T-helper 2 cell (primary cell): ENCODE measurements at places on chromosomes 3 and 15.

- no peak for DNase-seq
Observed at GRCh38 chr3:49020330-49021212, 1.4 kb upstream of the NDUFAF3 start.

GRCh38 chr15:77035999-77036471, 34.9 kb downstream of the TSPAN3 start:
- DNase-seq, result no peak

GRCh38 chr3:42502429-42503250, at the start of gene VIPR1:
Gene VIPR1 (plus strand): TSS chr3:42502643. CDS start chr3:42502736, 93 bp downstream.
- peak; percentile 89 for DNase-seq

DNA sequence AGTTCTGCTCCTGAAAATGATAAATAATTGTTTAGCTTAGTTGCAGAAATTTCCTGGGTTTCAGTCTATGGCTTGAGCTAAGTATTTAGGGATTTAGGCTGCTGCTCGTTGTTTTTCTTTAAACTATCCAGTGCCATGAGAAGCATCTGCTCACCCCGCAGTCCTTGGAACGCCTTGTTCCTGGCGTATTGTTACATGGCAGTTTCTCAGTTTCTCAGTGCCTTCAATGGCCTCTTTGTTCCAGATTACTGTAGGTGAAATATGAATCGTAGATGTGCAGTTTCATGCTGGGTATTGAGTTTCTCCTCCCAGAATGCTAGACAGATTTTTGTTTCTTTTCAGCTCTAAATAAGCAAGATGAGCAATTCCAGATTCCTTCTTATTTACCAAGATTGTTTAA, 269.5 kb upstream of the GBE1 start:
- DNase-seq, result no peak

DNA sequence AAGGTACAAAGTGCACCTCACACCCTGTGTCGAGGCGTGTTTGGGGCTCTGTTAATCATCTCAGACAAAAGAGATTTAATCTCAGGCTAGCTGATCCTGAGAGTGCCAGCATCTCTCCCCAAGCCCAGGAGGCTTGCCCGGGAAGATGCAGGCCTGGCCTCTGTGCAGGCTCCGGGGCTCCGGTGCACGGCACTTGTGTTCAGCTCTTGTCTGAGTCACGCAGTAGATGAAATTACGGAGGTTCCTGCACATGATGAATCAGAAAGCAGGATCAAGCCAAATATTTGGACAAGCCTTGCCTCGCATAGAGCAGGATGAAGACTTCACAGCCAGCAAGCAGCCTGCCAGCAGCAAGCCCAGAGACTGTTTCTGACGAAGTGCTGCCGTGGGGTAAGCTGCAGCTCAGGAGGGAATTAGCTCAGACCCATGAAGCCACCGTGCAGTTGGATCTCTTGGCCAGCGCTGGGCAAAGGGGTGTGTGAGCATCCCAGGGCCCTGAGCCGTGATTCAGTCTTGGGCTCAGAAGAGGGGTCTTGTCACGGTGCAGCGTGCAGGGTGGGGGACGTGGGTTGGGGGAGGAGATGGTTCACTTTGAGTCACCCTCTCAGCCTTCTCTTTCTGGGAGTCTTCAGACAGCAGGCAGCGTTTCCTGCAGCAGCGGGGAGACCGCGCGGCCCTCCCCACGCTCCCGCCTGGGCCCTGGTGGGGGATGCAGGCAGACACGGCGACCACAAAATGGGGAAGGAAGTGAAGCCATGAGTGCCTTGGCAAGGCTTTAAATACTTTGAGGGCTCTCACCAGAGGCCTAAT, 89.2 kb upstream of the MEF2A start:
- no peak for DNase-seq

GRCh38 chr3:57709559-57709958, 16.7 kb upstream of the DENND6A start:
- no peak for DNase-seq

- no peak for DNase-seq
Observed at GRCh38 chr3:145483992-145484391, 677.0 kb downstream of the PLOD2 start.

- DNase-seq, result peak; percentile 91
Observed at GRCh38 chr15:91469632-91470567, 369.8 kb downstream of the SV2B start.

DNA sequence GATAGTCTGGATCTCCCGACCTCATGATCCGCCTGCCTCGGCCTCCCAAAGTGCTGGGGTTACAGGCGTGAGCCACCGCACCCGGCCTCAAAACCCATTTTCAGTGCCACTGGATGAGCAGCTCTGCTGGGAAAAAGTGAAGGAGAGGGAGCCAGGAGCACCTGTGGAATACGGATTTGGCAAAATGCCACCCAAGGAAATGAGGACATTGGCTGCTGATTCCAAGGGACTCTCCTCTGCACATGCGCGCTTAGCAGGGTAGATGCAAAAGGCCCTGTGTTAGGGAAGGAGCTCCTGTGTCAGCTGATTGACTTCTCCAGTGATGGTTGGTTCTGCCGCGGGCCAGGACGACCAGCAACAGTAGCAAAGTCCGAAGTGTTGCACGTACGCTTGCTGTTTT, 43.4 kb upstream of the IGF1R start:
- no peak for DNase-seq

DNA sequence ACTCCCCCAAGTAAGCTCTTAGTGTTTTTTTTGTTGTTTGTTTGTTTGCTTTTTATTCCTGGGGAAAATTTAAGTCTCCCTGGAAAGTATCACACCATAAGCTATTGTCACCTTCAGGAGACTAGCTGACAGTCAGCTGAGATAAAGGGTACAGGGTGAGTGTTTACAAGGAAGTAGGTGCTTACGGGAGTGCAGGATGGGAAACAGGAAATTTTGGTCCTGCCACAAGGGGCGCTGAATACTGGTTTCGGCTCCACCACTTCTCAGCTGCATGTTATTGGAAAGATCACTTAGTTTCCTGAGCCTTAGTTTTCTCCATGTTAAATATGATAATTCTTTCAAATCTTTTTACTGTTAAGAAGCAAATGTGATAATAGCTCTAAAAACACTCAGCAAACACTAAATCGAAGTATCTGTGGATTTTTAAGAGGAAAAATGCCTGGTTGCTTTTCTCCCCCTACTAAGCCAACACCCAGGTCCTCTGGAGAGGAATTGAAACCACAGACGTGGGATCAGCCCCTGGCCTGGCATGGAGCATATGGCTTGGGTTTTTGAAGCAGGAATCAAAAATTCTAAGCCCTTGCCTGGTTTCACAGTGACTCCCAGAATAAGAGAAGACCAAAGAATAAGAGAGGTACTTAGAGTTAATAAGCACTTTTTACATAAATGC, 90.7 kb downstream of the SCN11A start:
- no peak for DNase-seq

DNA sequence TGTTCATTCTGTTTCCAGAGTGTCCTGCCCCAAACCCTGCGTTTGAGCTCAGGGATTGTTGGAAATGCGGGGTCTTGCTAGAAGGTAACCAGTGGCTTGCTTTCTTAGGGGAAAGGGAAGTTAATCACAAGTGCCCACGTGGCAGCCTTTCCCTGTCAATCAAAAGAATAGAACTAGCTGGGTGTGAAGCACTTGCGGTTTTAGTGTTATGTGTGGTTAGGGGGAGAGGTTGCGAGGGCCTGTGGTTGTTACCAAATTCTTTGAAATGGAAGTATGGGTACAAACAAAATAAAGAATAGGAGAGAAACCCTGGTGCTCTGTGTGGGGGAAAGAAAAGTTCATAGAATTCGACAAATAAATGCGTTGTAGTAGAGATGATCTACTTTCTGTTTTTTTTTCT, 67.6 kb downstream of the FNDC3B start:
- DNase-seq, result peak; percentile 11

- DNase-seq, result no peak
Observed at GRCh38 chr3:109631897-109632296, 294.6 kb upstream of the DPPA4 start.

DNA sequence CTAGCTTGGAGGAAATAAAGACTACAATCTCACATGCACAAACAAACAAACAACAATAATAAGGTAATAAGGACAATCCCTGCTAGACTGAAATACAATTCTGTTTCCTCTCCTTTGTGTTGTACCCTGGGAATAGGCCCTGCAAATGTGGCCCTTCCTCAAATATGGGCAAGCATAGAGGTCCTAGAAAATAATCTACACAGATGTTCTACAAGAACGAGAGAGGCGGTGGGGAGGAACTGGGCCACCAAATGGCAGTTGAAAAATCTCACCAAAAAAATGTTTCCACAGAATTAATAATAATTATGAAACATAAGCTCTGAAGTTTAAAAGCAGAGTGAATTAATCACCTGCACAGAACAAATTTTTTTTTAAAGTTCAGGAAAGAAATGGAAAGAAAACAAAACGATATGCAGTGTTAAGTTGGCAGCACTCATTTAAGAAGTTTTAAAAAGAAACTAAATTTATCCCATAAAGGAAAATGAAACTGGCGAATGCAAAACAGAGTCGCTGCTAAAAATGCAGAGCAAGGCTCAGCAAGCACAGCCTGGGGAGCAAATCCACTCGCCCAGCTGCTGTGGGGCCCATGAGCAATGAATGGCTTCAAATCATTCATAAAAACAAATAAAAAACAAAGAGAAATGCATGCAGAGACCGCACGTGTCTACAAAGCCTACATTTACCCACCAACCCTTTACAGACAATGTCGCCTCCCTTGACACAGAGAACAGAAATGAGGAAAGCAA, 475.4 kb downstream of the OCA2 start:
- DNase-seq, result no peak

DNA sequence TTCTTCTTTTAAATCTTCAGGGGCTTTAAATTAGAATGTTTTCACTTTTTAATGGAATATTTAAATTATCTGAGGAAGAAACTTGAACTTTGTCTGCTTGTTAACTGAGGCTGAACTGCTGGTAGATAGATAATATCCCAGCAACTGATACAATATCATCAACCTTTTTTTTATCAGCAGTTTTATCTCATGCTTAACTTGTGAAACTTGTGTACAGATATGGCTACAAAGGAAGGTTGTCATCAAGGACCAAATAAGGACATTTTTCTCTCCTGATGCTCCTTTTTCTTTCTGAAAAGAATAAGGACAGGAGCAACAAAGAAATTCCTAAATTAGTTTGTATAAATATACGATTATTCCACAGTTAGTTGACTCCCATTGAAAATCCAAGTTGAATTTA, 66.4 kb upstream of the KBTBD8 start:
- DNase-seq, result no peak

DNA sequence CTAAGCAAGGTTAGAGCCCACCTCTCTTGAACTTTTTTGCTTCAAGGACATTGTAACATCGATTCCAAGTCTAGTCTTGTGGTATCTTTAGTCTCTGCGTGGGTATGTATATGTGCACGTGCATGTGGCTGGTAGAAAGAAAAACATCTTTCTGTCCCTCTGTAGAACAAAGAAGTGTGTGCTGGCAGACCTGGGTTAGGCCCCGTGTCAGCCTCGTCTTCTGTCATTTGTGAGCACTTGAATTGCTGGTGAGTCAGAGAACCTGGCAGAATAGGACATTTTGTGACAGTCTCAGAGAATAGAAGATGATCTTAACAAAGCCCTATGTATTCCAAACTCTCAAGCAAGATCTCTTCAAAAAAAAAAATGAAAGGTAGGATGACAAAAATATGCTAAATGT, 102.2 kb upstream of the ATP10A start:
- no peak for DNase-seq

DNA sequence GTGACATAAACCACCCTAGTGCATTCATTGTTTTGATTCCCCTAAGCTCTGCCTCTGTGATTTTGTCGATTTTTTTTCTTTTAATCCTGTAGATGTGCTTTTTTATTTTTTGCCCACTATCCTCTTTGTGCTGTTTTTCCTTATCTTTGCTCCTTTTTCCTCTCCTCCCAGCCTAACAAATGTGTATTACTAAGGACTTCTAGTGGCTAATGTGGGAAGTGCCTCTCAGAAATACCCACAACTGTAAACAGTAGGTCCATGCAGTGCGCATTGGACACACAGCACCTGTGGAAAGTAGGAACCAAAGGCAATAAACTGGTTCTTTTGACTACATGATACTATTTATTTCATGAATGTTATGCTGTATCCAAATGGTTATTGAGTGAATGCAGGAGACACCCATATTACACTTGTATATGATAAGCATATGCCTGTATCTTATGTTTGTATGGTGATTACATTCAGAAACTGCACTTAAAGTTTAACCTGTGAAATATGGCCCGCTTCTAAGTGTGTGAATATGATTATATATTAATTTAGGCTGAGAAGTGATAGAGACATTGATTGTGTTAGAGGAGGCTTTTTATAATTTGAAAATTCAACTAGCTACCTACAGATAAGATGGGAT, 147.8 kb downstream of the PLCL2 start:
- DNase-seq, result no peak

GRCh38 chr3:87227835-87228144, 681 bp downstream of the CHMP2B start:
- DNase-seq, result no peak

DNA sequence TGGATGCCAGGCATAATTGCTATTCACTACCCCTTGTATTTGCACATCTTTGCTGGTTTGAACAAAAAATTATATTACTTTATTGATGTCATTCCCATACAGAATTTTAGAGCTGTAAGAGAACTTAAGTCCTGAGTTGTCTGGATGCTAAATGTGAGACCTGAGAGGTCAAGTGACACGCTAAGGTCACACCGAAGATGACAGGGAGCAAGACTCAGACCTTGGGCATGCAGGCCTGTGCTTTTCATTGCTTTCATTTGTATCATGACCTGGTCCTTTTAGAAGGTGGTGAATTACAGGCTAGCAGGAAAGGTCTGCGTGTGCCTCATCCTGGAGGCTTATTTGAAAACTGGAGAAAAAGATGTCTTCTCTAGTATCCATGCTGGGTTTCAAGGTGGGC, 312.0 kb upstream of the RASGRP1 start:
- DNase-seq, result no peak

GRCh38 chr3:138801792-138802191, 32.9 kb downstream of the PIK3CB start:
- DNase-seq, result no peak

GRCh38 chr3:133130168-133130567, 92.0 kb downstream of the TMEM108 start:
- DNase-seq, result no peak

- DNase-seq, result no peak
Observed at GRCh38 chr3:148839805-148840204, 12.2 kb downstream of the CPB1 start.

- no peak for DNase-seq
Observed at GRCh38 chr3:194014756-194015155, 121.2 kb upstream of the HES1 start.

- no peak for DNase-seq
Observed at GRCh38 chr15:84797801-84798200, 19.4 kb upstream of the ALPK3 start.

GRCh38 chr3:136247436-136247835, 2.7 kb upstream of the PCCB start:
- DNase-seq, result no peak

DNA sequence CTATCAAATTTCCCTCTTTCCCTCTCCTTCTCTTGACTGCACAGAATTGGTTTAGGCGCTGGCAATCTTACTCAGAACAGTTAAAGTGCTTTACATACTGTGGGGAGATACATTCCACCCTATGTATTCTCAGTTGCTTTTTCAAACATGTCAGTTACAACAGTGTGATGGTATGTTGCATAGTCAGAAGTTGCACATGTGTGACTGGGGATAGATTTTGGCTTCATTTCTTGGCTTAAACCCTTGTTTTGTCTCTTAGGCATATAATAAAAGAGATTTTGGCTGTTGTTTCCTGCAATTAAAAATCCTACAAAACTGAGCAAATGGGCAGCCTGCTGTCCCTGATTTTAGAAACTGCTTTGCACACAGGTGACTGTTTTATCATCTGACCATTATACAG, 86.7 kb downstream of the PIK3R4 start:
- no peak for DNase-seq

- DNase-seq, result no peak
Observed at GRCh38 chr3:122074621-122075265, 19.6 kb downstream of the CD86 start.

- DNase-seq, result no peak
Observed at GRCh38 chr3:183369627-183370026, 58.8 kb downstream of the MCF2L2 start.

- DNase-seq, result no peak
Observed at GRCh38 chr3:51937014-51937413, 4.7 kb downstream of the RRP9 start.
